Stimulated activated CD8-positive, alpha-beta memory T cell treated with anti-CD3 and anti-CD28 coated beads, Interleukin-12 subunit alpha, Interleukin-12 subunit beta, amount 100 ng/mL, for 1 hour (primary cell): ENCODE measurements at places on chromosomes 7 and 10.

DNA sequence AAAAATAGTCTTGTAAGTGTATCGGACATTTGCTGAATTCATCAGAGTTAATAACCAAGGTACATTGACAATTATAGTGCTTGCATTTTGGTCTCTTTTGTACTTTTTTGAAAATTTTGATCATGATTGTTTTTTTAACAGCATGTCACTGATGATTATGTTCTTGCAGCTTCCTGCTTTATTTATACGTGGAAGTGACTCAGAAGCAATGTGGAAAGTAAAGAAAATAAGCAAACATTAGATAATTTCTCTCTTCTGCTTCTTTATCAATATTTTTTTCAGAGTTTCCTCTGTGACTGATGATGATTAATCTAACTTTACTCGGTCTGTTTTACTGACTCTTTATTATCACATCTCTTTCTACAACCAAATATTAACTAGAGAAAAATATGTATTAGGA lies 1351.9 kb downstream of the REEP3 start:
- no peak for DNase-seq

GRCh38 chr7:50615519-50616080 lies 50.4 kb upstream of the DDC start:
- no peak for DNase-seq

- no peak for DNase-seq
These were observed 41.7 kb upstream of the CALD1 start for GRCh38 chr7:134737566-134738345.

DNA sequence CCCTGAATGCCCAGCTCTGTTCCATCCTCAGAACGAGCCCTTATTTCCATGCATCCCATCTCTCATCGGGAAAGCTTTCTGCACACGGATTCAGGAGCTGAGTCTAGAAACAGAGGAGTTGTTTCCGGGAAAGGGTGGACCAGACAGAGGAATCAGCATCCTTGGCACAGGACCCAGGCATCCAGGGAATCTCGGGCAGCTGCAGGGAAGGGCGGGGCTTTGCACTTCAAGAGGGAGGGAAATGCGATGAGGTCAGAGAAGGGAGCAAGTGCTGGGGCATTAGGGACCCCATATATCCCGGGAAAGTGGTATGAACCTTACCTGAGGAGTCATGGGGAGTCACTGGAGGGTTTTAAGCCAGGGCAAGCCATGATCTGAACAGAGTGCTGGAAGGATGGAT lies 68.5 kb downstream of the NPTX2 start:
- no peak for DNase-seq

DNA sequence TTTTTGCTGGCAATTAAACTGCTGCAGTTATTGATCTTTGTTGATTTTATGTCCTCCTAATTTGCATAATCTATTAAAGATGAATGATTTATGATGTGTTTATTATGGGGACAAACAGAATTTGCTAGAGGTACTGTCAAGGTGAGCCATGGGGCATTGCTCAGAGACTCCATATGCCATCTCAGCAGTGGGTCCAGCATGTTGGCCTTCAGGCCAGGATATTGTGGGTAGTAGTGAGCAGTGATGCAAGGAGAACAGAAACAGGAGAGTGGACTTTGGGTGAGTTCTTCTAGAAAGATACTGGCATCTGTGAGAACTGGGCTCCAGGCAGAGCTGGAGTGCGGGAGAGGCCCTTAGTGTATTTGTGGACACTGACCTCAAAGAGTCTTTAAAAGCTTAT lies 65.9 kb downstream of the PAX2 start:
- no peak for DNase-seq

DNA sequence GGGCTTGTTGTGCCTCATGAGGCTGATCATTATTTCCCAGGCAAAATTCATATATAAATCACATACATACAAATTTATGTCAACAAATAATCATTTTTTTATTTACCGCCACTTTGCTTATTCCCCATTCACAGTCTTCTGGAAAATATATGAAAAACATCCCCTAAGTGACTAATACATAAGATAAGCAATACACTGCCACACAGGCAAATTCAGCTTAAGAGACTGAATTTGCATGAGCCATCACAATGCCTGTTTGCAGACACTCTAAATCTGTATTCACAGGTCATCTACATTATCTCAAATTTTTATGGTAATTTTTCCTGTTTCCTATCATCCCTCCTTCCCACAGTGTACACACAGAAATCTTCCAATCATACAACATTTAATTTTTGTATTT lies 13.2 kb downstream of the OSBPL3 start:
- no peak for DNase-seq

DNA sequence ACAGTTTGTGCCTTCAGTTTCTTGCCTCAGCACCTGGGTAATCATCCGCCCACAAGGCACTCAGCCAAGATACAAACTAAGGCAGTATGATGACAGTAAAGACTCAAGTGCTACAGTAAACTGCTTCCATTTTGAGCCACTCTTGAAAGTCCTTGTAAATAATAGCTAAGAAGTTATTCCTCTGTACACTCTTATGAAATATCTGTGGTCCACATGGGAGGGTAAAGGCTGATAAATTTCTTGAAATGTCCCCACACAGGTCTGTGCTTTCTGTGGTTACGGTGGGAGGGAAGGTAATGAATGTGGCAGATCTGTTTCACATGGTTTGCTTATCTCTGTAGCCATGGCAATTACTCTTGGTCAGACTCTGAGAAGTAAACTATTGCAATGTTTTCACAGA lies 551.0 kb upstream of the ZWINT start:
- no peak for DNase-seq

- DNase-seq, result no peak
These were observed 66.3 kb upstream of the HABP2 start for GRCh38 chr10:113486531-113486930.

- no peak for DNase-seq
These were observed 29.4 kb downstream of the ENTPD1 start for GRCh38 chr10:95785317-95785716.
